GM18507 (cell line): ENCODE measurements at places on chromosomes 3 and 15.

DNA sequence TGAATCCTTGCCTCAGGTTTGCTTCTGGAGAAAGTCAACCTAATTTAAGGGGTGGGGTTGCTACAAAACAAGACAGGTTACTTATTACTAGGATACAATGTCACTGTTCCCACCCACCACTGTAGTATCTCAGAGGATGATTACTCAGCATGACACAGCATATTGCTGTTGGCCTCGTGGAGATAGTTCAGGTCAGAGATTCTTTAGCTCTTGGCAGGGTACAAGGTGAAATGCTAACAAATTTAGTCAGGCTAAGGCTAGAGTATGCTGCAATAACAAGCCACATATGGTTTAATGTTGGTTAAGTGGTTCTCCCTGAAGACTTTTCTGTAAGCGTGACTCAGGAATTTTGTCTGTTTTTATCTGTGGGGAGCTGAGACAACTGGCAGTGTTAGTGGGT, 161.8 kb downstream of the EDEM1 start:
- no peak for DNase-seq

DNA sequence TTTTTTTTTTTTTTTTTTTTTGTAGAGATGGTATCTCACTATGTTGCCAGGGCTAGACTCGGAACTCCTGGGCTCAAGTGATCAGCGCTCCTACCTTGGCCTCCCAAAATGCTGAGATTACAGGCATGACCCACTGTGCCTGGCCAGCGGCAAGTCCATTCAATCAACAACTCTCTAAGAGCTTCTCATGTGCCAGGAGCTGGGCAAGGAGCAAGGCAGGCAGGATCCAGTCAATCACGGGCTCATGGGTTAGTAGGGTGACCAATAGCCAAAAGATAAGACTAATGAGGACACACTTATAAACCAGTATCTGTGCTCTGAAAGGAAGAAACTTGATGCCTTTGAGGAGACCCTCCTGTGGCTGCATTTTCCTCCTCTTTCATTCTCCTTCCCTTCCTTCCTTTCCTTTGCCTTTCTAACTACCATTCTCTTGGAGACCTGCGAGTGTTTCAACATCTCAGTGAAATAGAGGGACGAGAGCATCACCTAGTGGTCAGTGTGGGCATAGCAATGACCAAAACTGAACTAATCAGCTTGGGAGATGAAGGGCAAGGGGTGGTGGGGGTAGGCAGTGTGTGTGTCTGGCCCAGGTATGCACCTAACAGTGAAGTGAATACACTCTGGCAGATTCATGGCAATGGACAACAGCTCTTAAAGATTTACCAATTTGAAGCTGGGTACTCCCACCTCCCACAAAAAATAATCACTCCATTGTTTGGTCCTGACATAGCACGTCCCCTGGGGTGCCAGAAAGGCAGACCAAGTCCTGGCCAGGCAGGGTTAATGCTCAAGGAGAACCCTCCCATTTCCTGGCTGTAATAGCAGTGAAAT, 6.3 kb downstream of the RPP25 start:
- DNase-seq, result peak; percentile 42

GRCh38 chr15:43285609-43286037, 18.9 kb upstream of the TGM5 start:
- DNase-seq, result peak; percentile 72

DNA sequence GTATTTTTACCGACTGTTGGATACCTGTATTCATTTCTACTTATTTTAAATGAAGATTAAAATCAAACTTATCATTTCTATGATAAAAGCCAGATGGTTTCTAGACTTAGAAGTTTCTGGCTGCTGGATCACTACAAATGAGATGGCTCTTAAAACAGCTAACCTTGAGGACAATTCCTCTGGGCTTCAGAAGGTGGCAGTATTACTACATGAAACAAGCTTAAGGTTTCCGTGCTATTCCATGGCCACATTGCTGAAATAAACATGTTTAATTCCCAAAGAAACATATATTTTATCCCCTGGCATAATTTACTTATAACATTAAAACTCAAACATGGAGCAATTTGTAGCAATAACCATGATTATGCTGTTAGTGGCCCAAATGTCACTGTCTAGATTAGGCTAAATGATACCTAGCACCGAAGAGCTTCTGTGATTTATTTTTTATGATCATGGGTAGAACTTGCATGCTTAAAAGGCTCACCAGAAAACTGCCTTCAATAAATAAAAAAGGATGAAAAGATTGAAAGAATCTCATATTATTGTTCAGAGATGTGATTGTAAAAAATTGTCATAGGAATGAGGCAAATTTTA, 204.0 kb upstream of the NANOGP8 start:
- no peak for DNase-seq

GRCh38 chr15:90001062-90001682, at the start of gene ZNF710:
Gene ZNF710, plus strand, starts transcription at chr15:90001324. Its CDS starts 65,814 bp downstream, at chr15:90067138.
- DNase-seq, result peak; percentile 33

GRCh38 chr3:159149633-159150032, 347.8 kb downstream of the MFSD1 start:
- DNase-seq, result no peak

DNA sequence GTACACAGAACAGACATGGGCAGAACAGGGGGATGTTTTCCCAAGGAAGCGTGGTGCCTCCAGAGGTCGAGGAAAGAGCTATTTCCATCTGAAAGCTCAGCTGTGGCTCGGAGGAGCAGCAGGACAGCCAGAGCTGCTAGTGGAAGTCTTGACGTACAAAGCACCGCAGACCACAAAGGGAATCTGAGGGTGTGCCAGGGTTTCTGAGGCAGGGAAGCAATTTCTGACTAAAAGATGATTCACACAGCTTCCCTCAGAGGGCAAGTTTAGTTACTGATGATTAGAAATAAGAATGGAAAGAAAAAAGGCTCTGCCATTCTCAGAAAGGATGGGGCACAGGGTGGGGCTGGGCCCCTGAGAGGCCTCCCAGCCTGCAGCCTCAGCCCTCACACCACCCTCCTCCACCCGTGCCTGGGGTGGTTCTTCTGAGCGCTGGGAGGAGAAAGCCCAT, 45.8 kb upstream of the SEC13 start:
- no peak for DNase-seq

GRCh38 chr15:64604319-64604718, 143.9 kb downstream of the ZNF609 start:
- DNase-seq, result no peak

GRCh38 chr15:31412824-31413223, 86.2 kb downstream of the KLF13 start:
- DNase-seq, result no peak

GRCh38 chr3:103810167-103810566, 1375.4 kb downstream of the ZPLD1 start:
- DNase-seq, result no peak

DNA sequence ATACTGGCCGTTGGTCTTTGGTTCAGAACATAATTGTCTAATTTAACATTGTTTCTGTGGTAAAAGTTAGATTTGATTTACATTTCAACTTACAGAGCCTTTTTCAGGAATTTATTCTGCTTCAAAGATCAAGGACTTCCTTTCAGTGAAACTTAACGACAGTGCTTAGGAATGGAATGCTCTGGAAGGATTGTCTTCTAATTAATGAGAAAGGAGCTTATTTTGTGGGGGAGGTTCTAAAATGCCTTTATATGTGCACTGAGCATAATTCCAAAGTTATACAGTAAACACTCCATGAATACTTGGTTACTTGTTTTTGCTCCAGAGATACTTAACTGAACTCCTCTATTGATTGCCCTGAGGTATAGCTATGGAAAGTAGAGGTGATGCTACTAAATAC, 75.7 kb downstream of the CACNA1D start:
- no peak for DNase-seq

DNA sequence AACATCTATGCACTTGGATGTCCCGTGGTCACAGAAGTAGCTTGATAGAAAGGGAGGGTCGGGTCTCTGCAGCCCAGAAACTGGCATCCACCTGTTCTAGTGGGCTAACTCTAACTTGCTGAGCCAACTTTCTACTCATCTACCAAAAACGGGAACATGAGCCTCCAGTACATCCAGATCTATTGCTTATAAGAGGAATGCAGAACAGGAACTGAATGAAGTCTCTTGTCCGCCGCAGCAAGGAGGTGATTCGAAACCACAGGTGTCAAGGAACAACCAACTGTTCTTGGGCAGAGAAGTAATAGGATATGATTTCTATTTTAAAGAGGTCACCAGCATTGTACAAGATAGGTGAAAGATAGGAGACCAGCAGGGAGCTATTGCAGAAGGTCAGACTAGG, 17.9 kb downstream of the TERC start:
- DNase-seq, result no peak

GRCh38 chr15:42042602-42043400, 22.0 kb upstream of the PLA2G4E start:
- no peak for DNase-seq
